Naive B cell (primary cell): ENCODE measurements at places on chromosomes 5 and 9. TPM values are rescaled to one million over a fixed set of nuclear protein-coding genes. Genes with fewer than 3 reads are reported as not detected.

DNA sequence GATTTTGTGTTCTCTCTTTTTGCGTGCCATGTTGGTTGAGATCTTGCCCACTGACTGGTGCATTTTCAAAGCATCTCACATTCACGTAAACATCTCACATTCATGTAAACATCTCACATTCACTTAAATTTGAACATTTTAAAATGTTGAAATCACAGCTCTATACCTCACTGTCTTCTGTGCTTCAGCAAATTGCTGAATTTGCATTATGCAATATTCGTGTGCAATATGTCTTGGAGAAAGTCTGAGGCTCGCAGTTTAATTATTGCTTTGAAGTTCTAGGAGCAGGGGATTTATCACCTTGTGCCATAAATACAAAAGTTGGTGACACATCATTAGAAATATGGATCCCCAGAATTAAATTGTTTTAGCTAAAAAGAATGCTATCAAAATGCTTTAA lies 42.6 kb downstream of the TNFSF15 start:
- DNase-seq, result no peak
- H3K27me3 ChIP-seq, result peaks cover 14% of the 10 kb centered on the region
- no peaks in the 10 kb centered on the region for H3K4me1 ChIP-seq
- no peak overlapping the region for H3K27ac ChIP-seq
- H3K4me3 ChIP-seq, result no peak overlapping the region
- no peaks in the 10 kb centered on the region for H3K36me3 ChIP-seq

GRCh38 chr5:163623986-163624385 lies 118.6 kb downstream of the MAT2B start:
- no peak overlapping the region for H3K27ac ChIP-seq
- H3K36me3 ChIP-seq, result no peaks in the 10 kb centered on the region
- H3K4me3 ChIP-seq, result no peak overlapping the region
- H3K4me1 ChIP-seq, result no peaks in the 10 kb centered on the region

GRCh38 chr5:55427157-55427556 lies 107.6 kb downstream of the PLPP1 start:
- no peak overlapping the region for H3K4me3 ChIP-seq
- H3K4me1 ChIP-seq, result no peaks in the 10 kb centered on the region
- no peaks in the 10 kb centered on the region for H3K27me3 ChIP-seq
- DNase-seq, result no peak
- no peak overlapping the region for H3K27ac ChIP-seq
- peaks cover 60% of the 10 kb centered on the region for H3K36me3 ChIP-seq

- peaks cover 7% of the 10 kb centered on the region for H3K36me3 ChIP-seq
- no peak for DNase-seq
- no peak overlapping the region for H3K27ac ChIP-seq
- H3K4me1 ChIP-seq, result no peaks in the 10 kb centered on the region
These were observed 12.0 kb upstream of the DNAH5 start for GRCh38 chr5:13956471-13956870.

DNA sequence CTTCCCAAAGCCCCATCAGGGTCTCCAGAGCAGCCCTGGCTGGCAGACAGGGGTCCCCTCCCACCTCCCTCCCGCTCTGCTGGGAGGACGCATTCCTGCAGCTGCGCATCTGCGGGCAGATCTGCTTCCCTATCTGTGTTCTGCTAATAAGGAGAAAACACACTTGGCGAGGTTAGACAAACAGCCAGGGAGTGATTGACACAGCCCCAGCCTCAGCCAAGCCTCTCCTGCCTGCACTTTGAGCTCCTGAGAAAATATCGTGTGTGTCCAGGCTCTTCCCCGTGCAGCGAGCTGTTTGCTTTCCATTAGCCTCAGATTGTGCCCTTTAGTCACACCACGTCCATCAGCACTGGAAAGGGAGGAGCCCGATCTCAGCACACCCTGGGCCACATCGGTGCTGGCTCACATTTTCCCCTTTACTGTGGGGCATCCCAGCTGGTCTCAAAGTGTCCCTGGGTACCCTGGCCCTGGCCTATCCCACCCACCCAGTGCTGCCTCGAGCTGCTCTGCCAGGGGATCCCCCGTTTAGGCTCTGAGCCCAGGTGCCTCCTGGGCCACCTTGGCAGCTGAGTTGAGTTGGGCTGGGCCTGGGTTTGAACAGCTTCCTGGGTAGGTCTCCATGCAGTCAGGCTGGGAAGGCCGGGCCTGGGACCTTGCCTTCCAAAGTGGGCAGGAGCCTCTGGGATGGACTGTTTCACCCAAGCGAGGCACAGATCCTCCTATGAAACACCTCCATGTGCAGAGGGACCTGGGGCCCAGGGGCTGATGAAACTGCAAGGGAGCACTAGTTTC lies 61.1 kb downstream of the BARX1 start:
- H3K4me3 ChIP-seq, result no peak overlapping the region
- H3K27me3 ChIP-seq, result peaks cover 12% of the 10 kb centered on the region
- no peaks in the 10 kb centered on the region for H3K4me1 ChIP-seq
- no peak for DNase-seq
- no peaks in the 10 kb centered on the region for H3K36me3 ChIP-seq
- H3K27ac ChIP-seq, result no peak overlapping the region

PPP3R2 gene
- not detected for polyA plus RNA-seq
